ENCODE measurements at places on chromosomes 2 and 18.

DNA sequence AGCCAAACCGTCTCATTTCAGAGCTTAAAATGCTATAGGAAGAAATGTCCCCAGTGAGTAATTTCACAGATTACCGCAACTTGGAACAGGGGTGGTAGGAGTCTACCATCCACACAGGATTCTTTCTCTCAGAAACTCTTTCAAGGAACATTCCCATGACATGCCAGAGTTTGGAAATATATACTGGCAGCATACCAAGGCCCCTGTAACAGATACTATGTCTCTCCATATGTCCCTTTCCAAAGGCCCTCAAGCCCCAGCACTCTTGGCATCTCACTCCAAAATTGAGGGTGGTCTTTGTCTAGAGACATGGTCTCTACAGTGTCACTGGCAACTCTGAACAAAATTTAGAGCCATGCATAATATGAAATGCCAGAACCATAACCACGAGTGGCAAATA is 11.0 kb downstream of the FIGLA start:
- DNase-seq: no peak

- DNase-seq: no peak
Measured at GRCh38 chr2:237125967-237126366, 40.3 kb downstream of the COPS8 start.

- DNase-seq: no peak
Measured at GRCh38 chr2:10584843-10585475, 104.8 kb downstream of the NOL10 start.

- DNase-seq: no peak
Measured at GRCh38 chr2:237882510-237883481, 23.4 kb downstream of the RAMP1 start.

DNA sequence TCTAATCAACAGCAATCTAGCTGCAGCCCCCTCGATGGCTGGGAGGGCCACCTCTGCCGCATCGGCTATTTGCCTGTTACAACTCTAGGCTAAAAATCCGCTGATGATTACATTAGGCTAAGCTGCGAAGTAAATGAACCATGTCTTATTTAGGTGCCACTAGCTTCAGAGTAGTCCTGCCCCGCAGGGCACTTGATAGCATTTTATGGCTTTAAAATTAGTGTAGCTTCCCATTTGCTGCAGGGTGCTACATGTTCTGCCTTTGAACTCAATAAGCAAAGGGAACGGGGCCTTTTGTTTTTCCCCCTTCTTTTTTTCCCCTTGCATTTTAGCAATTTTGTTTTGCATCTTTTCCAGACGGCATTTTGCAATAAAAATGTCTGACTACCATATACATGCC is 270.2 kb downstream of the GBX2 start:
- DNase-seq: no peak

DNA sequence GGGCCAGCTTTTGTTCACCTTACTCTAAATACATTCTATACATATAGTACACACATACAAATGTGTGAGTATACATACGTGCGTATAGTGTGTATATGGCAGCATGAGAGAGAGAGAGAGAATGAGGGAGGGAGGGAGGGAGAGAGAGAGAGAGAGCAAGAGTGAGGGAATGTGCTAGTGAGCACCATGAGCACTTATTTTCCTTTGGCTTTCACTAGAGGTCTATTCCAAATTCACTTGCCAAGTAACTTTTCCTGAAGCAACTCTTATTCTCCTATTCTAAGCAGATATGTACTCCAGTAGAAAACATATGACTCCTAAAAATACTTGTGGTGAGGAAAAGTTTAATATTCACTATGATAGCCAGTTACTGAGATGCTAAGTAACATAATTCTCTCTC is 85.7 kb downstream of the COBLL1 start:
- no peak for DNase-seq

- DNase-seq: no peak
Measured at GRCh38 chr2:128835342-128835855, 516.7 kb upstream of the HS6ST1 start.

GRCh38 chr2:69046221-69046662 is 33.3 kb downstream of the ANTXR1 start:
- DNase-seq: no peak

GRCh38 chr2:162244541-162245031 is 1.3 kb upstream of the FAP start:
- DNase-seq: no peak

GRCh38 chr18:39681061-39681460 is 2115.5 kb upstream of the CELF4 start:
- DNase-seq: no peak

GRCh38 chr18:68665628-68666027 is 49.3 kb downstream of the TMX3 start:
- no peak for DNase-seq

DNA sequence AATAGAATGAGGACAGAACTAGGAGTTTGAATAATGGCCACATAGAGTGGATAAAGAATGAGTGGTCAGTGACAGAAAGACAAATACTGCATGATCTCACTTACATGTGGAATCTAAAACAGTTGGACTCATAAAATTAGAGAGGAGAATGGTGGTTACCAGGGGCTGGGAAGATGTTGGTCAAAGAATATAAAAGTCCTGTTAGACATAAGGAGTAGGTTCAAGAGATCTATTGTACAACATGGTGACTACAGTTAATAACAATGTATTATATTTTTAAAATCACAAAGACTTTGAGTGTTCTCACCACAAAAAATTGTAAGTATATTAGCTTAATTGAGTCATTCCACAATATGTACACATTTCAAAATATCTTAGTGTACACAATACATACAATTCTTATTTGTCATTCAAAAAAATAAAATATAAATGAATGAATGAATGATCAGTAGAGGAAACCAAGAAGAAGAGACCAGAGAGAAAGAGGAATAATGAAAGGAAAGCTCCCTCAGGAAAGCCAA is 177.9 kb upstream of the VRK2 start:
- DNase-seq: no peak

- DNase-seq: no peak
Measured at GRCh38 chr2:105537920-105538319, 139.1 kb upstream of the FHL2 start.

DNA sequence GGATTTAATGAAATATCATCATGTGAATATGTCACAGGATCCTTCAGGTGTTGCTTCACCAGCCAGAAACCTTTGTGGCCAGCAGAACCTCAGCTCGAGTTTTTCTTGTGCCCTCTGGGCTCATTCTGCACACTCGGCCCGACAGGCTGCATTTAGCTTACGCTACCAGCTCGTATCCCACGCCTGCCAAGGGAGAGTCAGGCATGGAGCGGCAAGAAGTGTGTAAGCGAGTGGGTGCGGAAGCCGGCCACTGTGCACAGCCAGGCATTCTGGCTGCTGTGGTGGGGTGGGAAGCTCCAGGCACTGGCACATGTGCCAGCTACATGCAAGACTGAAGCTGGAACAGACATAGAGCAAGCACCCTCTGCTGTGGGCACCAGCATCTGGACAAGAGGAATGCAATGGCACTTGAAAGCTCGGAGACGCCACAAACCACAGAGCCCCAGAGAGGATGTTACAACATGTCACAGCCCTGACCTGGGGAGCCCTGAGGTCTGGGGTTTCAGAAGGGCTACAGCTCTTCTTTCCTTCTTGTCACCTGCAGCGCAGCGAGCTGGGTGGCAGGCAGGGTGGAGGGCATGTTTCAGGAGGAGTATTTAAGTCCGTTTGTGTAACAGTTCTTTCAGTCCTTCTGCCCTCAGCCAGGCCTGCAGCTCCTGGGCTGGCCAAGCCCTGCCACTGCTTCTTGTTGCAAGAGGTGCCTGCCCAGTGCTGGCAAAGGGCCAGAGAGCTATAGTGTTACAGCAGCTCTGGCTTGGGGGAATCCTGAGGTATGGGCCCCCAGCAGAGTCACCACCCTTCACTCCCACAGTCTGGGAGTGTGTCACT is 257.3 kb upstream of the HNMT start:
- no peak for DNase-seq

DNA sequence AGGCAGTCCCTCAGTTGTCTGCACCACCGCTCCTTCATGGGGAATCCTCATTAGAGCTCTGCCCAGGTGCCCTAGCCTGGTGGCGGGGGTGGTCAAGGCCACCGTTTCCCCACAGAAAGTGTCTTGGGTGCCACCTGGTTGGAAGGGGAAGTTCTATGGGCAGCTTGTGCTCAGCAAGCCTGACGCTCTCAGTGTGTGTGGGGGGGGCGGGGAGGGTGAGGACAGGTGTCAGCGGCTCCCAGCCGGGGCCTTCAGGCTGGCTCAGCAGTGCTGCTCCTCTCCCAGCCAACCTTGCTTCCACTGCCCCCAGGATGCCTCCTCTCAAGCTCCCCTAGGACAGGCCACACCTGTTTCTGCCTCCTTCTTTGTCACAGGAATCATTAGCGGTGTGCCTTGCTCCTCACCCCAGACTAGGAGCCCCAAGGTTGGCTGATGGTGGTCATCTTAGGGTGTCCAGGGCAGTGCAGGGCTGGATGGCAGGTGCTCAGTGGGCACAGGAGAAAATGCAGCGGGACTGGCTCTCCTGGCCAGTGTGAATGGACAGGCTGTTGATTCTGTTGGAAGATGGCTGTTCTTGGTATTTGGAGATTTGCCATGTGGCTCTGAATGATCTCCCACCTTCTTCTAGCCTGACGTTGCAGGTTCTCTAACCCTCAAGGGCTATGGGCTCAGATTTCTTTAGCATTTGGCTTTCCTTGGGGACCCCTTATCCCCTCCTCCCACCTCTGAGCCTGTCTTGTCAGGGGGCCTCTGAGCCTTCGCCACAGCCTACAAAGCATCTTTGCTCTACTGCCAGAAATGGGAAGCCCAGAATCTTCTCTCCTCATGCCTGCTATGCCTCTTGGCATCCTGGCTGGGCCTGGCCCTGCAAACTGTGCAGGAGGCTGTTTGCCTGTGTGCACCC is 185.8 kb upstream of the HS6ST1 start:
- DNase-seq: no peak

- no peak for DNase-seq
Measured at GRCh38 chr2:66434679-66435548, at the start of gene MEIS1. MEIS1 (plus strand) TSS chr2:66435125; CDS start chr2:66435857, 732 bp downstream.

- no peak for DNase-seq
Measured at GRCh38 chr2:43082111-43082894, 144.1 kb downstream of the ZFP36L2 start.

DNA sequence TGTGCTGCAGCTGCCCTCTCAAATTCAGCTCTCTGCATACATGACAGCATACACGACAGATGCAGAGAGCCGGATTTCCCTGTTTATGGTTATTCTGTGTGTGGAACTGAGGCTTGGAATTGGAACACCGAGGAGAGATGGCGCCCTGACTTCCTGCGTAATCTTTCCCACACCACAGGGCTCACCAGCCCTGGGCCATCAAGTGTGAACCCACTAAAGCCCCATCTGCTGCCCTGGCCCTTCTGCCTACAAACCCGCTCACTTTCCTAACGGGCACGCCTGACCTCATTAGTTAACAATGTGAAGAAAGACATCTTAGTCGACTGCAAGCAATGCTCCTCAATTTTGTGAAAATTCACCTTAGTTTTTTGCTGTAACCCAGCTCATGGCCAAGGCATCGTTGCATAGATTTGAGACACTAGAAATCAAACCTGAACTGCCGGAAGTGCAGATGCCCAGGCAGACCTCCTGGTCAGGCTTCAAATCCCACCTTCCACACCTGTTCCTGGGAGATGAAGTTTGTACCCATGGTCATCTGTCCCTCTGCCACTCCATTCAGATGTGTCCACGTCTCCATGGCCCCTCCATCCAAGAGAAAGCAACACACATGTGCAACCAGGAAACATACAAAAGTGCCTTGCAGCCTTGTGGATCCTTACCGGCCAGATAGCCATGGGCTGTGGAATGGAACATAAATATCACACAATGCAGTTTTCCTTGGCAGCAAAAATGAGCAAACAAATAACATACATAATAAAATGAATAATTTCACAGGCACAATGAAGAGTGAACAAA is 5.0 kb upstream of the CIDEA start:
- DNase-seq: no peak

DNA sequence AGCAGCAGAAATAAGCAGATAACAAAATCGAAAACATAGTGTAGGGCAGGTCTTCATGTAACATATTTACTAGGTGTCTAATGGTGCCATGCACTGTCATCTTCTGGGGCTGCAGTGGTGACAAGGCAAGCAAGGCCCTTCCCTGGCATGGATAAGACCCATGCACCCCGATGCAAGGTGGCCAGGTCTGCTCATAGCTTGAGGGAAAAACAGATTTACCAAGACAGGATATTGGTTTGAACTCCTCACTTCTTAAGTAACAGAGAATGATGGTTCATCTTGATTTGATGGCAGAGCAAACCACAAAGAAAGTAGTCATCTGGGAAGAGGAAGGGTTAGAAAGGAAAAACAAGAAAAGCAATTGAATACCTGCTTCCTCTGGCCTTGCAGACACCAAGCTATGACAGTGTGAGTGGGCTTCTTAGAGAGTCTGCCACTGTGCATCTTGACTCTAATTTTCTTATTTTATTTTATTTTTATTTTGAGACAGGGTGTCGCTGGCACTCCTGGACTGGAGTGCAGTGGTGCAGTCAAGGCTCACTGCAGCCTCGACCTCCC is 35.8 kb upstream of the EML6 start:
- no peak for DNase-seq

GRCh38 chr2:211901226-211901846 is 637.3 kb downstream of the ERBB4 start:
- DNase-seq: no peak

GRCh38 chr18:41165625-41166024 is 789.4 kb upstream of the PIK3C3 start:
- no peak for DNase-seq

- DNase-seq: no peak
Measured at GRCh38 chr2:142935563-142936089, 58.2 kb downstream of the KYNU start.
